ENCODE measurements at places on chromosomes 5 and 9. TPM values are rescaled to one million over a fixed set of nuclear protein-coding genes. Genes with fewer than 3 reads are reported as not detected.

The CATSPER3 gene
- total RNA-seq = 0.57 TPM

The CEL gene
- 18,056 TPM for total RNA-seq

The FOXD4L4 gene
- 0.13 TPM for total RNA-seq

DNA sequence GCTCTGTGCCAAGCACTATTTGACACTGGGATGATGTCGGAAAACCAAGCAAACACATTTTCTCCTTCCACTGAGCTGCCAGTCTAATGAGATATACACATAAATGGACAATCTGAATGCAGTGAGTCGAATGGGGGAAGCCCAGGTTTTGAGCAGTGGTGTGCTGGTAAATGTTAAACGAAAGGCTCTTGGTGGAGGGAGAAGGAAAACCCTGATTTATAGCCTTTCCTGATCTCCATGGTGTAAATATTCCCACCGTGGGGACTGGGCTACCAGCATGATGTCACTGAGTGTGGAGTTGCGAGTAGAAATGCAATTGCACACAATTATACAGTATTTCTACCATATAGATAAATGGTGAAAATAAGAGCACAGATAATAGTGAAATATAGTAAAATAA is 5.0 kb upstream of the GSN start:
- no peak for DNase-seq
- no peaks in the 10 kb centered on the region for H3K4me1 ChIP-seq
- no peaks in the 10 kb centered on the region for H3K27me3 ChIP-seq
- no peak overlapping the region for H3K27ac ChIP-seq
- no peaks in the 10 kb centered on the region for H3K36me3 ChIP-seq

DNA sequence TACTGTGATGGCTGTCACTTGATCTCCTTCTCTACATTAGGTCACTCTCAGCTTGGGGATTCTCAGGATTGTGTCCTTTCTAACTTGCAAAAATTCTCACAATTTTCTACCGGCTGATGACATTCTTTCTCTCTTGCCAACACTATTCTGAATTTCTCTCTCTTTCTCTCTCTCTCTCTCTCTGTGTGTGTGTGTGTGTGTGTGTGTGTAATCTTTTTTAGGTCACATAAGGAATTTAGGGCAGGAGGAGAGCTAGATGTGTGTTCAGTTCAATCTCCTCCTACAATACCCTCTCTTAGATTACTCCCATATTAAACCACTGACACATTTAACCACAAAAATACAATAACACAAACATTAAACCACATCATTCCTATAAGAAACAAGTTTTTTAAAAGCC is 242.3 kb upstream of the NREP start:
- no peak for DNase-seq
- H3K27me3 ChIP-seq = no peaks in the 10 kb centered on the region
- no peaks in the 10 kb centered on the region for H3K4me1 ChIP-seq
- H3K4me3 ChIP-seq = no peak overlapping the region

DNA sequence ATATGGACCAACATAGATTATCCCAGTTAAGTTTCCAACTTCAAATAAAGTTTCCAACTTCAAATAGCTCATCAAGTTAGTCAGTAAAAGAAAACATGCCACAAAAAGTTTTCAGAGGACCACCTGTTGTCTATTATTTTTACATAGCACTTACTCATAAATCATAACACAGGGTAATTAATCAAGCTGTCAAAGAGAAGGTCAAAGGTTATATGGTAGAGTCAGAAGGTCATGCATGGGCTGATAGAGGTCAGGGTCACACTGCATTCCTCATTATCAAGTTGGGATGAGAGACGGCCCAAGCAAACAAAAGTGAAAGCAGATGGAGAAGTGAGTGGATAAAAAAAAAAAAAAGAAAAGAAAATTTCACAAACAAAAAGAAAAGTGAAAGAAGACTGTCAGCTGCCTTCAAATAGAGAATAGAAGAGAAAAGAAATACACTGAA is 145.5 kb upstream of the POU5F2 start:
- no peak overlapping the region for H3K27ac ChIP-seq
- DNase-seq = no peak
- no peaks in the 10 kb centered on the region for H3K27me3 ChIP-seq
- H3K36me3 ChIP-seq = no peaks in the 10 kb centered on the region
- H3K4me3 ChIP-seq = no peak overlapping the region

DNA sequence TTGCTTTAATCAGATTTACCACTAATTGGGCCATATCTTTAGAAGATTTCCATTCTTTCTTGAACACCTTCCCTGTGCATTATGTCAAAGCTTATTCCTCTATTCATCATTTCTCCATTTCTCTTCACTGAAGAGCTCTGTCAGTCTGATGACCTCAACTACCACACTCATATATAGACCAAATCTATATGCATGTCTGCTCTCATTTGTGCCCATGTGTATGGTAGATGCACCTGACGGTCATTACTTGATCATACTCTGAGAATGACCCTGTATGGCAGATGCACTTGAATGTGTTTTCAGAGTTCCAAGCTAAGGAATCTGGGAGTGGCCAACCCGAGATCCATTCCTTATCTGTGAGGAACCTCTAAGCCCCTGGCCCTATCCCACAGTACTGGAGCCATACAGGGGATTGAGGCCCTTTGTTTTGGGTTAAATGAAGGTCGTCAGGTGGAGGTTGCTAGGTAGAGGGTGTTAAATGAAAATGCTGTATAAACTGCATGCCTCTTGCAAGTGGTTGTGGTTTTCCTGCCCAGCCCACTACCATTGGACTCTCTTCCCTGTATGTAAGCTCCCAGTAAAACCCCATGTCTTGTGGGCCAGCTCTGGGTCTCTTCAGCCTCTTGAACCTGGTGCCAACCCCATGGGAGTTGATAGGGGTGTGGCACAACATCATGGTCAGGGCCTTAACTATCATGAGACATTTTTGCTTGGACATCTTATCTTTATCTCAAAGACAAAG is 229.5 kb downstream of the KIAA0825 start:
- H3K27ac ChIP-seq = no peak overlapping the region
- DNase-seq = no peak
- no peaks in the 10 kb centered on the region for H3K36me3 ChIP-seq
- H3K27me3 ChIP-seq = no peaks in the 10 kb centered on the region
- no peaks in the 10 kb centered on the region for H3K4me1 ChIP-seq
- H3K4me3 ChIP-seq = no peak overlapping the region

- DNase-seq = no peak
- H3K36me3 ChIP-seq = no peaks in the 10 kb centered on the region
- H3K4me3 ChIP-seq = no peak overlapping the region
- H3K4me1 ChIP-seq = no peaks in the 10 kb centered on the region
Measured at GRCh38 chr5:141800617-141801016, 77.6 kb downstream of the PCDH1 start.

DNA sequence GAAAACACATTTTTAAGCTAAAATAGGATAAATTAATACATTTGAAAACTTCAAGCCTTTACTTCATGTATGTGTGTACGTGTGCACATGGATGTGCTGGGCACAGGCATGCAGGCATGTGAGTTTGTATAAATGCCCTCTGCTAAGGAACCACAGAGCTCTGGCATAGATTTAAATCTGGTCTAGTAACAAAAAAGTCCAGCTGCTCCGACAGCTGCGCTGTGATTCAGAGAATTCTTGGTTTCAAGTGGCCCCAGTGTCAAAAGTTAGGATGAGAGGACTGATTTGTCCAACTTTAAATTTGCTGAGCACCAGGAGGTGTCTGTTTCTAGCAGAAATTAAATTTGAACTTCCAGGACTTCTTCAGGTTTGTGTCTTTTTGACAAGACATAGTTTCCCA is 203.7 kb upstream of the TUT7 start:
- H3K36me3 ChIP-seq = no peaks in the 10 kb centered on the region
- no peaks in the 10 kb centered on the region for H3K4me1 ChIP-seq
- DNase-seq = no peak
- H3K27me3 ChIP-seq = no peaks in the 10 kb centered on the region

- H3K27ac ChIP-seq = no peak overlapping the region
- no peak for DNase-seq
- H3K4me1 ChIP-seq = no peaks in the 10 kb centered on the region
Measured at GRCh38 chr5:50874306-50875001, 208.0 kb downstream of the PARP8 start.

- H3K36me3 ChIP-seq = no peaks in the 10 kb centered on the region
- DNase-seq = no peak
- no peak overlapping the region for H3K27ac ChIP-seq
- no peaks in the 10 kb centered on the region for H3K27me3 ChIP-seq
- no peaks in the 10 kb centered on the region for H3K4me1 ChIP-seq
Measured at GRCh38 chr9:32508728-32509127, 17.3 kb downstream of the RIGI start.
